ENCODE measurements at places on chromosomes 12 and 14. TPM values are rescaled to one million over a fixed set of nuclear protein-coding genes. Genes with fewer than 3 reads are reported as not detected.

GRCh38 chr12:1855241-1855640 is 34.9 kb downstream of the LRTM2 start:
- DNase-seq, result no peak

GRCh38 chr14:104514156-104514848 is 65.3 kb upstream of the C14orf180 start:
- no peak for DNase-seq

The RHEBL1 gene
- 0.29 TPM for total RNA-seq

The KCNC2 gene
- total RNA-seq, result not detected

The GARIN6 gene
- not detected for total RNA-seq

The INHBE gene
- 0.58 TPM for total RNA-seq
